Head of caudate nucleus (tissue), 42 donors: ENCODE measurements at places on chromosomes 7 and 10.

DNA sequence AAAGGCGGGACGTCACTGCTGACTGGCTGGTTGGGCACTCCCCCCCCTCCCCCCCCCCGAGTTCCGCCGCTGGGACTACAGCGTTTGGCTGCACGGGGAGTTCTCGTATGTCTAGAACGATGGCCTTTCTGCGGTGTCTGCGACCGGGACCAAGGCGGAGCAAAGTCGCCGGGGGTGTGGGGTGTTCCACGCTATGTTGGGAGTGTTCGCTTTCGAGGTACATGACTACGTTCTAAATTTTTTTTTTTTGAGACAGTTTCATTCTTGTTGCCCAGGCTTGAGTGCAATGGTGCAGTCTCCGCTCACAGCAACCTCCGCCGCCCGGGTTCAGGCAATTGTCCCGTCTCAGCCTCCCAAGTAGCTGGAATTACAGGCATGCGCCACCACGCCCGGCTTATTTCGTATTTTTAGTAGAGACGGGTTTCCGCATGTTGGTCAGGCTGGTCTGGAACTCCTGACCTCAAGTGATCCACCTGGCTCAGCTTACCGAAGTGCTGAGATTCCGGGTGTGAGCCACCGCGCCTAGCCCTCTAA is 573 bp upstream of the IDI1 start:
- DNase-seq: no peak

GRCh38 chr7:42770114-42770513 is 141.8 kb downstream of the C7orf25 start:
- no peak for DNase-seq

GRCh38 chr7:137816696-137817320 is 30.0 kb downstream of the DGKI start:
- DNase-seq: no peak

DNA sequence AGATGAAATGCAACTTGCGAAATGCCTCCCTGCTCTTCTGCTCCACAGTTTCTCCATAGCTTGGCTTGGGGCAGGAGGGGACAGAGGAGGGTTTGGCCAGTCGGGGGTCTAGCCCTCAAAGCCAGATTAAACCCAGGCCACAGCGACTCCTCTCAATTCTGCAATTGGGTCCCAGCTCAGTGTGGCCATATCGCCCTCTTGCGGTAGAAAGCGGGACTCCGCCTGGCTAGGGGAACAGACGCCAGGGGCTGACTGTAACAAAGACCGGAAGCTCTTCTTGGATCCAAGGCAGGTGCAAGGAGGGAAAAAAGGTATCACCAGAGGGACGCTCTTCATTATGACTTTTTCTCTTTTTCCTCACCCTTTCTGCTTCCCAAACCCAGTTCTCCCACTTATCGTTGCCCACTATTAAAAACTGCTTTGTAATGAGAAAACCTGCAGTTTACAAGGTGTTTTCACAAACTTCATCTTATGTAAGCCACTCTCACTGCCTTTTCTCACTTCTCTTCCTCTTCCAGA is 36.6 kb upstream of the TNPO3 start:
- peak; percentile 77 for DNase-seq

DNA sequence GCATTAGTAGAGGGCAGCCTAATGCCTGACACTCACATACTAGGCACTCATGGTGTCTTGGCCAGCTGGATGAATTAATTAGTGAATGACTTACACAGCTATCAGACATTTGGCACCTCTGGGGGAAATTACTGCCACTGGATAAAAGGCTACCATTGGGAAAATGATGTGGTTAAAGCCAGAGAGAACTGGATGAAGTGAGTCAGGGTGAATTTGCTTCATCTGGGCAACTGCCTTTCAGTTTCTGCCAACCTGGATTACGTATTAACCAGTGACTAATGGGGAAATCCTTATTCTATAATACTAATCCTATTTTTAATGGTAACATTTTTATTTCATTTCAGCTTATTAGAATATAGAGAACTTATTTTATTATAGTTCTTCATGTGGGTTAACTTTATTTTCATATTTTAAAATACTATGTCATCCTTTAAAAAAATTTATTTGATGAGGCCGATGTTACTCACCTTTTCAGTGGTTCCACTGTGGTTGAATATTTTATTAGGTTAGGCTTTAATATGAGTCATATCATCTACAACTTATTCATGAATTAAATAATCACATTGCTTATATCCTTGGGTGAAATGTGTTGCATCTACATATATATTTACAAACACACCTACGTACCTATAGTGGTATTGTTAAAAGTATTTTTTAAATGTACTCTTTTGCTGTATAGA is 85.6 kb upstream of the CAPZA2 start:
- no peak for DNase-seq

- DNase-seq: no peak
These were observed 131.8 kb upstream of the PALS2 start for GRCh38 chr7:24441314-24442027.

- peak; percentile 39 for DNase-seq
These were observed 19.5 kb upstream of the PTF1A start for GRCh38 chr10:23172429-23173213.
